ENCODE measurements at places on chromosomes 6 and 20.

DNA sequence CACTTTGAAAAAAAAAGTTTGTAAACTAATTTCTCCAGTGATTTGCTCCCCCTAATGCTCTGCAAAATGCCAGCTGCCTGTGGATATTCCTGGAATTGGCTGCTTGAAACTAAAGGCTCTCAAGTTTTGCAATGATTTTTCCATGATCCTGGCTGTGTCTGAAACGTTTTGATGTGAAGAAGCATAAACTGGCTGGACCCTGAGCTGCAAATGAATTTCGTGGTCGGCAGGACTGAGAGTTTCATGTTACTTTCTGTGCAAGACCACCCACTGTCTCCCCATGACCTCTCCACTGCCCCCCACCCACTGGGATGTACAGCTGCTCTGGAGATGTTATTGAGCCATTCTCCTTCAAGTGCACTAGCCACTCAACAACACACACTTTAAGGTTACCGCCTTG, 171.3 kb upstream of the SSTR4 start:
- no peak for DNase-seq

DNA sequence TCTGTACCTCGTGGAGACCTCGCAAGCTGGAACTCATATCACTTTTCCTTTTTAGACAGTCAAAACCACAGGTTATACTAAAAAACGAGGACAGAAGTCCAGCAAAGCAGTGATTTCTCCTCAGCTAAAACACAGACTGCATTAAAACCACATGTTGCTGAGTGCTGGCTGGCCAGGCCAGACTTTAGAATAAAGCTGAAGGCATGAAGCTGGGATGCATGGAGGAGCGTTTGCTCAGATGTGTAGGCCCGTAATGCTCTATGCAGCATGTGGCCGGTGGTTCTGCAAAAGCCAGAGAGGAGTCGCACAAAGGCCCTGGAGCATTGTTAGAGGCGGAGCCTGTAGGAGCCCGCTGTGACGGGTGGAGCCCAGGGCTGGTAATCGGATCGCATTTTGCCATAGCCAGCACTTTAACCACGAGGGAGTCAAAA, 83.6 kb downstream of the SMOC2 start:
- DNase-seq, result no peak

DNA sequence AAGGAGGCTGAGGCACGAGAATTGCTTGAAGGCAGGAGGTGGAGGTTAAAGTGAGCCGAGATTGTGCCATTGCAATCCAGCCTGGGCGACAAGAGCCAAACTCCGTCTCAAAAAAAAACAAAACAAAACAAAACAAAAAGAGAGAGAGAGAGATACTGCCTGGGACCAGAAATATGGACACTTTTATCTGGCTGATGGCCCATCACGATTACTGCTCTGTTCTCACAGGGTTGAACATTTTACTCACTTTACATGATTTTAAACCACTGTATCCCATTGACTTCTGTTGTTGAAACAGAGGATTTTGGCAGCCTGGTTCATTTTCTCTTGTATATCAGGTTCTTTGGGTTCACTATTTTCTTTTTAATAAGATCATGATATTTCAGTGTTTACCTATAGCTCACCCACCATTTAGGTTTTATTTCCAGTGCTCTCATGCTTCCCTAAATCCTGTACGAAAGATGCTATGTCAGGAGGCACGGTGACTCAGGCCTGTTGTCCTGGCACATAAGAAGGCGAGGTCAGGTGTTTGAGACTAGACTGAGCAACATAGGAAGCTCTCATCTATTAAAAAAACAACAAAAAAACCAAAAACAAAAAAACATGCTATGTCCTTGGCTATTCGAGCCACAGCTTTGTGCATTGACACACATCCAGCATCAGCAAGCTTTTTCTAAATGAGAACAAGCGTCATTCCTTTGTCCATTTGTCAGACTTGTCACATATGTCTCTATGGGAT, 34.5 kb upstream of the RREB1 start:
- DNase-seq, result no peak

- DNase-seq, result peak; percentile 62
These were observed 44.0 kb upstream of the ZBTB24 start for GRCh38 chr6:109526905-109527628.

DNA sequence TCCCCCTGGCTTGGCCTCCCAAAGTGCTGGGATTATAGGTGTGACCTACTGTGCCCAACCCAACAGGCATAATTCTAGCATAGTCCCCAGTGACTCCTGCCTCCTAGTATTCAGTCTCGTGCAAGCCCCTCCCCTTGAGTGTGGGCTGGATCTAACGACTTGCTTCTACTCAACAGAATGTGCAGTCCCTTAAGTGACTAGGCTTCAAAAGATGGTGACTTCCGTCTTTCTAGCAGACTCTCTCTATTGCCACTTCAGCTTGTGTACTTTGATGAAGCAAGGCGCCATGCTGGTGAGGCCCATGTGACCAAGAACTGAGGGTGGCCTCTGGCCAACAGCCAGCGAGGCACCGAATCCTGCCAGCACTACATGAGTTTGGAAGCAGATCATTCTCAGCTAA, 109.6 kb upstream of the TRAF3IP2 start:
- DNase-seq, result no peak

DNA sequence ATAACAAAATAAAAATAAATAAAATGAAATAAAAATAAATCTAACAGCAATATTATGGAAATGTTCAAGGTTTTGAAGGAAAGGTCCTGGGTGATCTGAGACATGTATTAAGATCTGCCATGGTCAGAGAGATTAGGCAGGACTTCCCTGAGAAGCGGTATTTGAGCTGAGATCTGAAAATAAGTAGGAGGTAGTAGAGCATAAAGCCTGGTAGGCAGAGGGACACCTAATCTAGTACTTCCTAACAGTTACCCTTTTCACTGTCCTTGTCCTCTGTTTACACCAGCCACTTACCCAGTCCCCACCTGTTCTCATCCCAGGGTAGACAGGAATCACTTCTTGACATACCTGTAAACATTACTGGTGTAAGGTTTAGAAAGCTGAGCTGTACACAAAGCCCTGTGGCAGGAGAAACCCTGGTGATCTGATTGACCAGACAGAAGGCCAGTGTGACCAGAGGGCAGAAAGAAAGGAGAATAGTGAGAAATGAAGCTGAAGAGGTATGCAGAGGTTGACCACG, 8.3 kb upstream of the ZNF318 start:
- DNase-seq, result no peak

GRCh38 chr20:45798935-45799642, 7.3 kb downstream of the DNTTIP1 start:
- peak; percentile 36 for DNase-seq

- DNase-seq, result no peak
These were observed 13.2 kb downstream of the SYNGAP1 start for GRCh38 chr6:33433001-33433543.

DNA sequence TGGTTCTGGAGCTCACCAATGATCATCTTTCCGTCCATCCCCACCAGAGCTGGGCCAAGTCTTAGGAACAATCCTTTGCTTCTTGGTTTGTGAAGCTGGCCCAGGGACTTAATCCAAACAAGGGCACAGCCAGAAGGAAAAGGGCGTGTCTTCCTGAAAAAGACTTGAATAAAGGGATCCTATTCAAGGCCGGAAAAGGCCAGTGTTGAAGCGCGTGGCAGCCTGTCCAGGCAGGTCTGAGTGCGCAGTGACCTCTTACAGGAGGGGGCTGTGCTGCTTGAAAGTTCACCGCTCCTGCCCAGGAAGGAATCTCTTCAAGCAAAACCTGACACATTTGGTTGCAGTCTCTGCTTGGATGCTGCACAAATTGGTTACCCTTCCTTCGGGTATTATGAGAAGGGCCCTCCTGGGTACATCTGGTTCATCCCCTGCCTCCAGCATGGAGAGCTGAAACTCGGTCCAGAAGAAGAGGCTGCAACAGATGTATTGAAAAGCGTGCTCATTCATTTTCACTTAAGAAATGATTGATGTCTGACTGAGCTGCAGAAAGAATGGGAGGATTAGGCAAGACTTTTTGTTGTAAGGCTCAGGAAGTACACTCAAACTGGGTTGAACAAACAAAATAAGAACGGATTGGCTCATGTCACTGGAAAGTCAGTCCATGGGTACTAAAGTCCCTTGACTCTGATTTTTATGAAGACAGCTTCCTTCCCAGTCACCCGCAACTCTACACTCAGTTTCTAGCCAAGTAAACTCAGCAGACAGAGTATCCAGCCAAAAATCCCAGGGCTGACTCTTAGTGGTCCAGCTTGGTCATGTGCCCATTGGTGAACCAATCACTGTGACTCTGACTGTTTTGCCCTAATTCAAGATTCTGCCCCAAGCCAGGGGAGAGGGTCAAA, 136.3 kb downstream of the TFAP2C start:
- DNase-seq, result no peak

DNA sequence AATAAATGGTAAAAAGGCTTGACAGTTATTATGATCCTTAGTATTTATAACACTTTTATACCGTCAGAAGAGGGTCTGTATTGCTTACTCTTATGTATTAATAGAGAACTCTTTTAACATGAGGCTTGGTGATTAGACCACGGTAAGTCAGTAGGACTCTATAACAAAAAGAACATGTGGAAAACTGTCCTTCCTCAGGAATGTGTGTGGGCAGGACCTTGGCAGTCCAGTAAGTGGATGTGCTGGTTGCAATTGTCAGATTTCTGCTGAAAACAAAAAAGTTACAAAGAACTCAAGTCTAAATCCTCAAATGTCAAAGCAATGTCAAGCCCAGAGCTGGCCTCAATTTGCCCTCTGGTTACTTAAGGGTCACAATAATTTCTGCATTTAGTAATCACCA, 81.1 kb downstream of the PLCG1 start:
- no peak for DNase-seq

GRCh38 chr6:43335469-43335868, 26.8 kb upstream of the CRIP3 start:
- DNase-seq, result no peak

- no peak for DNase-seq
These were observed 11.0 kb downstream of the SULF2 start for GRCh38 chr20:47774131-47774777.

- peak; percentile 65 for DNase-seq
These were observed 13.2 kb upstream of the NEDD9 start for GRCh38 chr6:11245381-11246256.

DNA sequence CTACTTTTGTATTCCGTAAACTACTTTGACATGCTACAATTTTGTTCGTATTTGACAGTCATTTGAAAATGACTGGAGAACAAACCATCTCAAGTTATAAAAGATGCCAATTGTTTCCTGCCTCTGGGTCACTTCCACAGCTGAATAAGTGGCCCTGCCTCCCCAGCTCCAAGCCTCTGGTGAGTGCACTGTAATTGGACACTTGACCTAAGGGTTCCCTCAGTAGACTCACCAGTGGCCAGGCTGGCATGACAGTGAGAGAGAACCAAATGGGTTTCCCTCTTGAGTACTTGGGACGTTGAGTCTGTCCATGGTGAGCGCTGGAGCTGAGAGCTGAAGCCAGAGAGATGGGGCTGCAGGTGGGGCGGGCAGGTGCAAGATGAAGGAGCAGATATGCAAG, 57.1 kb downstream of the SLC35D3 start:
- no peak for DNase-seq

DNA sequence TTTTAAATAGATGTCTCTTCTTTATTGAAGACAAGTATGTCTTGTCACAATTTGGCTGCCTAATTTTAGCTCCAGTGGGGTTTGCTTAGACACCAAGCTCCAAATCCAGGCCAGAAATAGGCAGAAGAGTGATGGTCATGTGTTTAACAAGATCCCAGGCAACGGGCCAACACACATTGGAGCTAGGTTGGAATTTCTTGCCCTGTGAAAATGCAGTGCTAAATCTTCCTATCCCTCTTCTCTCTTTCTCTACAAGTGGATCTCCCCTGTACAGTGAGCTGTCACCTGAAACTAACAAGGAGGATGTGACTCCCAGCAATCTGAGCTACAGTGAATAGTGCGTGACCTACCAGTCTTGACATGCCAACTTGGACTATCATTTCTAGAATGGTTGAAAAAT, 65.3 kb upstream of the VGLL2 start:
- peak; percentile 4 for DNase-seq

- DNase-seq, result no peak
These were observed 228.9 kb downstream of the RNGTT start for GRCh38 chr6:88734544-88734943.

GRCh38 chr6:1297746-1298145, 14.2 kb upstream of the FOXQ1 start:
- no peak for DNase-seq

DNA sequence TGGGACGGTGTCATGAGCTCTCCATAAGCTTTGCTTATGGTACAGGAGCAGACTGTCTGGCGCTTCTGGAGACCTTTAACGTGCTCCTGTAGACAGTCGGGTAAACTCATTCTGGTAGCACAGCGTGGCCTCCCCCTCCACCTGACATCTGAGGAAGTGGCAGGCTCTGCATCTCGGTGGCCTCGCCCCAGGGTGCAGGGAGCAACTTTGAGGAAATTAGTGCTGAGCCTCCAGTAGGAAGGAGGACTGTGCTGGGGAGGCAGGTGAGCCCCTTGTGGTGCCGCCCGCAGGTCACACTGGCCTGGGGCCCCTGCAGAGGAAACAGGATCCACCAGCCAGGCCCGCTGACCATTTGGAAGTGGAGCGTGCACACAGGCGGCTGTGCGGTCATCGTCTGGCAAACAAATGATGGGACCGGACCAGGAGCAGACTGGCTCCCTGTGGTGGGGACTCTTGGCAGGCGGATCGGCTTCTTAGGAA, 57.9 kb downstream of the SYNJ2 start:
- DNase-seq, result no peak

DNA sequence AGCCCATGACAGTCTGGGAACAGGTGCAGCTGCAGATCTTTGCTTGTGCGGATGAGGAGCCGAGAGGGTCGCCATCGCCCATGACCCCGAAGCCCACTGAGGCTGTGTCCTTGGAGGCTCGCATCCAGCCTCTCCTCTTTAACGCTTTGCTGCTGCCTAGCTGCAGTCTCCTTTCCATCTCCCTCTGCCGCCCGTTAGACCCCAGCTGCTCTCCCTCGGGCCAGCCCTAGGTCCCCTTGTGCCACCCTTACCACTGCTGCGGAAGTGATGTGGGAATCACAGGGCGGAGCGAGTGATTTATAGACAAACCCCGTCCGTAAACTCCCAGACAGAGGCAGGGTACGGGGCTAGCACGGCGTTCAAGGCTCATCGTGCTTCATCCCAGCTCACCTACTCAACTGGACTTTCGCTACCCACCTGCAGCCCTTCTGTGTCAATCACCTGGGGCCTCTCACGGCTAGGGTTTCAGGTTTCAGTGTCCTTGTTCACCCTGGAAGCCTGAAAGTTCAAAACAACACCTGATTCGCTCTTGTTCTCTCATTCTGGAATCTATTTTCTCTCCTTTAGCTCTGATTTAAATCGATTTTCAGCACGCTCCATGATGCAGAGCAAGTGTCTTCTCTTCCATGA, 76.1 kb downstream of the PAX1 start:
- DNase-seq, result no peak
